NCI-H2171 (cell line): ENCODE measurements at places on chromosomes 16 and 17.

- DNase-seq, result no peak
Observed at GRCh38 chr17:32283745-32284201, 18.1 kb downstream of the RHBDL3 start.

DNA sequence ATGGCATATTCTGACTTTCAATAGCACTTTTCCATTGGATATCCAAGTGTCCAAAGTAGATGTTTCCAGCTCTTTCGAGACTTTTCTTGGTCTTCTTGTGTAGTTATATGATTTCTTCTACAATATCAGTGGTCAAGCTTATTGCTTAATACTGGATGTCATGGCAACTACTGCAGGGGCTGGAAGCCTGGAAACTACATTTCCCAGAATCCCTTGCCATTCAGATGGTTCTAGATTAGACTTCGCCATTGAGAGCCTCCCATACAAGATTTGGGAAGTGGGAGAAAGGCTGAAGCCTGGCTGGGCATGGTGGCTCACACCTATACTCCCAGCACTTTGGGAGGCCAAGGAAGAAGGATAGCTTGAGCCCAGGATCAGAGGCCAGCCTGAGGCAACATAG, 153.6 kb downstream of the C16orf95 start:
- DNase-seq, result no peak

- no peak for DNase-seq
Observed at GRCh38 chr17:46157443-46158062, 35.7 kb downstream of the KANSL1 start.

DNA sequence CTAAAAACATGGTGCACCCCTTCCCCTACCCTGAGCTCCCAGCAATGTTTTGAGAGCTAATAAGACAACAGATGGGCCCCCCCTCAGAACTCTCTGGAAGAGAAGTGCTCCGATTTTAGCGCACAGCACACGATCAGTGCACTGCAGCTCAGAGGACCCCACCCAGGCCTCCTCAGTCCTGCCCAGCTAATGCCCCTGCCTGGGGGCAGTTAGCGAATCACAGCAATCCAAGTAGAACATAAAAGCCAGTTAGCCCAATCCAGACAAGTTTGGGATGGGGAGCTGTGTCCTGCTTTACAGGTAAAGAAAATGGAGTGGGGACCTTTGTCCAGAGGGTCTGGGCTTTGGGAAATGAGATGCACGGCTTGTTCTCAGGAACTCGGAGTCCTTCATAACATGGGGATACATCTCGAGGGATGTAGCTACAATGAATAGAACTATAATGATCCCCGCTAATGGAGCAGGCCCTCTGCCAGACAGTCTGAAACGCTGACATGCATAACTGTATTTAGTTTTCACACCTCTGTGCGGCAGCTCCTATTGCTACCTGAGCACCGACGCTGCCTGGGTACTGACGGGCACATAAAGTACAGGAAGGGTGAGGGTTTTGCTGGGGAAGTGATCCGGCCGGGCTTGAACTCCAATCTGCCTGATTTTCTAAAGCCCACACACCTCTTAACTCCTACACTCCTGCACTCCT, 29.7 kb upstream of the CDC42EP4 start:
- peak; percentile 42 for DNase-seq

DNA sequence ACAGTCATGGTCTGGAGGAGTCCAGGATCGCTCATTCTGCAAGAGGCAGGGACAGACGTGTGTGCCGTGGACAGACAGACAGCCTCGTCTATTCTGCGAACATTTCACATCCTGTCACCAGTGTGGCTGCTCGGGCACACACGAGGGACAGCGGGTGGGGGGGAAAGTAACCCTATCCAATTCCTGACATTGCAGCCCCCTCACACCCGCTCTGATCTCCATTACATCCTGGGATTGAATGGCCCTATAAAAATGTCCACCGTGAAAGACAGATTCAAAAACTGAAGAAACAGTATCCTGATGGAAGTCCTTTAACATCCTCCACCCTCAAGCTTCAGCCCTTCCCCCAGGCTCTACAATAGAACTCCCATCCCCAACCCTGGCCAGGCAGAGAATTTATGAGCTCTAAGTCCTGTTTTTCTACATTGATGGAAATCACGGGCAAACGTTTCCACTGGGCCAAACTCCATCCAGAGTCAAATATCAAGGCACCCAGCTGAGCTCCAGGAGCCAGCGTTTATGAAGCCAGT, 39.4 kb downstream of the HS3ST3A1 start:
- DNase-seq, result no peak

DNA sequence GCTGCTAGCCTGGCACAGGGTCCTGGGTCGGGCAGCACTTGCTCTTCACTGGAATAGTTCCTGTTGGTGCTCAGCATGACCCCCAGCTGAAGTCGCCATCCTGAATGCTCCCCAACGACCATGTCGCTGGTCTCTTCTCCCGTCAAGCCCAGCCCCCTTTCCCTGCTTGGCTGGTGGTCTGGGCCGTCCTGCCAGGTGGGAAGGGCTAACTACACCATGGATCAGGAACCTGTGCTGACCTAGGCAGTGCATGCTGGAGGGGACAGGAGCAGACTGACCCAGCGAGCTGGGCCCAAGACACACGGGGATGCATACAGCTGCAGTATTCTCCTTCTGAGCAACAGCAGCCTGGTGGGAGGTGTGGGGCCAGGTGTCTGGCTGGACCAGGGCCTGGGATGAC, 9.2 kb upstream of the SREBF1 start:
- no peak for DNase-seq

DNA sequence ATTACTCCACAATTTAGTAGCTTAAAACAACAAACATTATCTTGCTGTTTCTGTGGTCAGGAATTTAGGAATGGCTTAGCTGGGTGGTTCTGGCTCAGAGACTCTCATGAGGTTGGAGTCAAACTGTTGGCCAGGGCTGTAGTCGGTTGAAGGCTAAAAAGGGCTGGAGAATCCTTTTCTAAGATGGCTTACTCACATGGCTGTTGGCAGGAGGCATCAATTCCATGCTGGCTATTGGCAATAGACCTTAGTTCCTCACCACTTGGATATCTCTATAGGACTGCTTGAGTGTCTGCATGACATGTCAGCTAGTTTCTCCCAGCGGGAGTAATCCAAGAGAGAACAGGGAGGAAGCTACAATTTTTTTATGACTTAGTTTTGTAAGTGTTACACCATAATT, 6.6 kb upstream of the EFCAB13 start:
- DNase-seq, result no peak
